ENCODE measurements at places on chromosomes 12 and 14.

GRCh38 chr12:3557116-3557697, 66.2 kb downstream of the PRMT8 start:
- no peak for DNase-seq

GRCh38 chr12:129185855-129186254, 332.6 kb downstream of the GLT1D1 start:
- no peak for DNase-seq

DNA sequence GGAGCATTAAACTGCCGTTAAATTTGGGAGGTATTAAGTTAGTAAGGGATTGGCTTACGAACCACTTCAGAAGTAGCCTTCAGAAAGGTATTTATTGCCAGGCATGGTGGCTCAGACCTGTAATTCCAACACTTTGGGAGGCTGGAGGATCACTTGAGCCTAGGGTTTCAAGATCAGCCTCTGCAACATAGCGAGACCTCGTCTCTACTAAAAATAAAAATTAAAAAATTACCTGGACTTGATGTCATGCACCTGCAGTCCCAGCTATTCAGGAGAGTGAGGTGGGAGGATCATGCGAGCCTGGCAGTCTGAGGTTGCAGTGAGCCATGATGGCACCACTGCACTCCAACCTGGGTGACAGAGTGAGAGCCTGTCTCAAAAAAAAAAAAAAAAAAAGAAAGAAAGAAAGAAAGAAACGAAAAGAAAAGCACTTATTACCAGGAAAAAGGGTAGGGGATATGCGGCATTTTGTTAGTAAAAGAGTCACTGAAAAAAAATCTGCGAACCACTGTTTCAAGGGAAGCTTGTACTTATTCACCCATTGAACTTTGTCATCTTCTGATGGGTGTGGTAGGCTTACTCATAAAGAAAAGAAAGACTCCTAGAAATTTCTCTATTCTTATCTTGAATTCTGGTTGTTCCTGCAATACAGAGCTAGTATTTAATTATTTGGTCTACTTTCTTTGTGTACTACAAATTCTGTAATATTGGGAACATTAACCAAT, 33.6 kb upstream of the PLEKHA5 start:
- no peak for DNase-seq

DNA sequence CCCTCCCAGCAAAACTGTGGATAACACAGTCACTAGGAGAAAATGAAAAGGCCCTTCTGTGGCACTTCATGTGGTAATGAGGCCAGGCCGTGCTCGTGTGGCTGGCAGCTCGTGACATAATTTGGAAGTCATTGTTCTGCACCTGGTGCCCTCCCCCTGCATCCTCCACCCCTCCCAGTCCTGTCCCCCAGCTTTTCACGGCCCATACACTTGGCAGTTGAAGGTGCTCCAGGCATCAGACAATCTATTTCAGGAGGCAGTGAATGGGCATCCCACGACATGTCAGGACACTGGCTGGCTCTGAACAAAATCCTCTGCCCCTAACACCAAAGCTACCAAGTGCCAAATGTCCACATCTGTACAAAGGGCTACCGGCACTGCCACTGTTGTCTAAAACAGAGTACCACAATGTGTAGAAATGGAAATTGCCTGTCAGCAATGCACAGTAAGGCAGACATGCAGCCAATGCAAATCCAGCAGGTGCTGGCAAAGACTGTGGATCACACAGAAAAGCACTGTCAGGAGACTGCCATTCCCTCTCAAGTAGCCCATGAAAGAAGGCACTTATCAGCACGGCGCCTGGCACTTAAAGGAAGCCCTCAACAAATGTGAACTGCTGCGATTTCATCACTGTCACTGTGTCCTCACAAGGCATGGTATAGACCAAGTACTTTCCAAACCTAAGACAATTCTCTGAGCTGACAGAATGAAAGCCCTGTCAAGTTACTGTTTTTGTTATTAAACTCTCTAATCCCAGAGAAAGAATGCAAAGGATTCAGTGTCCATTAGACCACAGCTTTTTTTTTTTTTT, 39.1 kb downstream of the CORO1C start:
- DNase-seq = peak; percentile 36

- DNase-seq = no peak
Observed at GRCh38 chr12:51018956-51019355, 7.2 kb downstream of the SLC11A2 start.

DNA sequence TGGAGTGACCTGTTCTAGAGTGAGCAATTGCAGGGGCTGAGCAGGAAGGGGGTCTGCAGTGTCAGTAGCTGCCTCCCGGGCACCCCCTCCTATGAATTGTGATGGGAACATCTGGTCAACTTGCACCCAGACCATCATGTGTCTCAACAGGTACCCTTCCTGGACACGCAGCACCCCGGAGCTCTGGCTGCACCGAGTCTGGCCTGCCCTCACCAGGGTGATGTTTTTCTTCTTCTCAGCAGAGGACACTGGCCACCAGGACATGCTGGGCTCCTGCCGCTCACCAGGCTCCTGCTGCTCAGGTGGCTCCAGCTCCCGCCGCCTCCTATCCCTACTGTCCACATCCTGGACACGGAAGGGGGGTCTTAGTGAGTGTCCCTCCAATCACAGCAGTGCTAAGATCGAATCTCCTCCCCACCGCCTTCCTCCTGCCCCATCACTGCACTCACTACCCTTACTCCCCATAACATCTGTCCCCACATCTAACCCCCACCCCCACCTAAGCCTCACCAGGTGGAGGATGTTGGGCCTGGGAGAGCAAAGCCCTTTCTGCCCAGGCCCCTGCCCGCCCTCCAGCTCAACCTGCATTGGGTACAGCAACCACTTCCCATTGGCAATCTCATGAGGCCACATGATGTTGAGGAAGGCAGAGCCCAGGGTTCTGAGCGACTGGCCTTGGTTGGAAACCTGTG, 14.9 kb downstream of the ITGA7 start:
- no peak for DNase-seq

DNA sequence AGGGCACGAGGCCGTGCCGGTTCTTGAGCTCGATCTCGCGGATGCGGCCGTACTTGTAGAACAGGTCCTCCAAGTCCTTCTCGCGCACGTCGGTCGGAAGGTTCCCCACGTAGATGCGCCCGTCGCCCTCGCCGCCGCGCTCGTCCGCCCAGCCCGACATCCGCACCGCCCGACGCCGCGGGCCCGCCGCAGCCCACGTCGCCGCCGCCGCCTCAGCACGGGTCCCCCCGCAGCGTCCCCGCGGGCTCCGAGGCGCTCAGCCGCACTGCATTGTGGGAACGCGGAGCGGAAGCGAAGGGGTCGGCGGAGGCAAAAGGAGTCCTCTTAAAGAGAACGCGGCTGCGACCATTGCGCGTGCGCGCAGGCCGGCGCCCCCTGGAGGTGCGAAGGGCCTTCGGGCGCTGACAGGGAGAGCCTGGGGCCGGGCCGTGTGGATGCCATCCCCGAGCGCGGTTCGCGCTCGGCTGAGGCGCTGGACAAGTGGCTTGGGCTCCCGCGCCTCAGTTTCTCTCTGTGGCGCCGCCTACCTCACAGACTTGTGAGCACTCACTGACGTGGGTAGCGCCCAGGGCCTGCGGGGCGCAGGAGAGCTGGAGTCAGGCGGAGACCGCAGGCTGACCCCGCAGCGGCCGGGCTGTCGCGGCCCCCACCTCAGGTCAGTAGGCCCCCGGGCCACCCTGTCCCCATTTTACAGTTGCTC, at the start of gene SRSF9:
SRSF9 (minus strand) TSS at position 299 of the 700 bp plus-strand sequence; CDS start at position 160, 139 bp downstream.
- peak; percentile 99 for DNase-seq

- no peak for DNase-seq
Observed at GRCh38 chr14:72603639-72604038, 290.3 kb downstream of the DPF3 start.

- no peak for DNase-seq
Observed at GRCh38 chr14:88546621-88547385, 8.0 kb downstream of the PTPN21 start.

DNA sequence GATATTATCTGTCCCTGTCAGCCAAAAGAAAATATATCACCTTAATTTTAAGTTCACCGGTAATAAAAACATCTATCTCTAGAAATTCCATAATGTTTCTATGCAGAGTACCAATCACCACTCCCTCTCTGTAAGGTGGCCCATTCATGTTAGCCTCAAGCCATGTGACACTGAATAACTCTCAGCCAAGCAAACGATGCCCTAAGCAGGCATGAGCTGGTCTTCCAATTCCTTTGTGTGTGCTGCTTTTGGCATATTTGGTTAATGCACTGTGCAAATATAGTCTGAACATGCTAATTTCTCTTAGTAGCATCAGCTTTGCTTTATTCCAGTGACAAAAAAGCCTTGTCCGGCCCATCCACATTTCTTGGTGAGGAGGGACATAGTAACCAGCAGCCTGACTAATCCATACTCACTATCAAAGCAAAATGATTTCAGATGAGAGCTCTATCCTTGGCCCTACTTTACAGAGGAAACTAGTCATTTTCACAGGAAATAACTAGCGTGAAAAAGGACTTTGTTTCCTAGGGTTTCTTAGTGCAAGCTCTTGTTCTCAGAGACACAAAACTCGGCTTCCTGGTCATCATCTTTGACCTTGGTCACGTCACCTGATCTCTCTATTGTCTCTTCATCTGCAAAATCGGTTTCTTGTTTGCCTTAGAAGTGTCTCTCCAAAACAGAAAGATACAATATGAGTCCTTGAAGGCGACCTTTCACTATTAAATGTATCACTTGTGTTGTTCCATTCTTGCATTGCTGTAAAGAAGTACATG, 59.2 kb upstream of the RTRAF start:
- no peak for DNase-seq

DNA sequence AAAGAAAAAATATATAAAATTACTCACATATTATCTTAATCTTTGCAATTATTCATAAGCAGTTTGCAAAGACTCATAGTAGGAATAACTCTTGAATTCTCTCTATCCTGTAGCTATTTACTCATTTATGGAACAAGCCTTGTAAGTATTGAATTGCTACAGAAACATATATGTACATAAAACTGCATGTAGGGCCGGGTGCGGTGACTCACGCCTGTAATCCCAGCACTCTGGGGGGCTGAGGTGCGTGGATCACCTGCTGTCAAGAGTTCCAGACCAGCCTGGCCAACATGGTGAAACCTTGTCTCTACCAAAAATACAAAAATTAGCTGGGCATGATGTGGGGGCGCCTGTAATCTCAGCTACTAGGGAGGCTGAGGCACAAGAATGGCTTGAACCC, 286.2 kb downstream of the PPFIA2 start:
- no peak for DNase-seq

GRCh38 chr12:93244514-93245077, 133.1 kb upstream of the NUDT4 start:
- no peak for DNase-seq

- no peak for DNase-seq
Observed at GRCh38 chr14:68634874-68635595, 157.8 kb downstream of the ZFP36L1 start.

GRCh38 chr14:75315144-75315543, 36.5 kb downstream of the FOS start:
- DNase-seq = no peak

DNA sequence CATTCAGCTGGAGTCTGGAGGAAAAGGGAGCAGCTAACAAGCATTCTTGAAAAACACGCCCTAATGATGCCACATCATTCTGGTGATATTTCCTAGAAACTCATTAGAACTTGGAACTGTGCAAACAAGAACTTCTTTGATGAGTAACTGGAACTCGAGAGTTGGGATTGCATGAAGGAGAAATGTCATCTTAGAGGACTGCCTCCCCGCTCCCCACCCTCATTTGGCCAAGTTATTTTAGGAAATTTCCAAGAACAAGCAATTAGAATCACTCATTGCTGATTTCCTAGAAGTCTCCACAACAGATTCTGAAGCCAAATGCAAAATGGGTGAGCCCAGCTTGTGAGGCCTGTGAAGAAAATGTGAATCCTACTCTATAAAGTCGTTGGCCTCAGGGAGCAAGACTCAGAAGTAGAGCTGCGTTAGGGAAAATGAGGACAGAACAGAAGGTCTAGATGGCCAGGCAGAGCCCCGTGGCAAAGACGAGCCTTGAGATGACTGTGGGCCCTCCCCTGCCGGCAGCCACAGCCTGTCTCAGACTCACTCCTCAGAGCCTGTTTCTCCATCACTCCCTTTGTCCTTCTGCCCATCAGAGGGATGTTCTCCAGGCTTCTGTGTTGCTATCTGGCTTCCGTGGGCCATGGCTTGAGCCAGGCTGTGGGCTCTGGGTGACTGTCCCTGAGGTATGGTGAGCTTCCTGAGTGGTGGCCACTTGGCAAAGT, 38.4 kb downstream of the RTL1 start:
- peak; percentile 11 for DNase-seq

DNA sequence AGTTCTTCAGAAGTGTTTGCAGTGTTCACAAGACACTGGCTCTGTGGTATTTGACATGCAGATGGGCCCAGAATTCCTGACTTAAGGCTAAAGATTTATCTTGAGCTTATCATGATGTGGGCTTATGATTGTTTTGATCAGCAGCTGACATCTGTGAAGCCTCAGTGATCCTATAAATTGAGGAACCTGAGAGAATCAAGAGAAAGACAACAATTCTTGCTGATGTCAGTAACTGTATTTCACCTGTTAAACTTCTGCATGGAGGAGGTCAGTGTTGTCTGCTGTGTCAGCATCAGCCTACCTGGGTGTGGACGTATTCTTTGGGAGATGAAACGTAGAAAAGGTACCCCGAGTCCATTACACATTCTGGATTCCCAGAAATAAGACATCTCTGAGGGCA, 33.3 kb downstream of the TRAF3 start:
- no peak for DNase-seq

- no peak for DNase-seq
Observed at GRCh38 chr14:39339003-39339402, 93.2 kb downstream of the FBXO33 start.

GRCh38 chr14:32102968-32103367, 25.9 kb downstream of the ARHGAP5 start:
- no peak for DNase-seq

- no peak for DNase-seq
Observed at GRCh38 chr12:54584128-54584527, 4.3 kb downstream of the PPP1R1A start.

GRCh38 chr12:107361970-107362369, 268.6 kb upstream of the CRY1 start:
- DNase-seq = no peak

- no peak for DNase-seq
Observed at GRCh38 chr12:108729612-108730364, 1.5 kb downstream of the CORO1C start.

GRCh38 chr12:132549059-132549458, 59.1 kb downstream of the FBRSL1 start:
- no peak for DNase-seq

All from activated naive CD8-positive, alpha-beta T cell treated with anti-CD3 and anti-CD28 coated beads, Interleukin-2, amount 10 ng/mL, durations not matched to agents 7 days and 5 days (primary cell).